ENCODE measurements at places on chromosomes 7 and 10.

- DNase-seq = no peak
Observed at GRCh38 chr10:32970910-32971309, 12.9 kb upstream of the ITGB1 start.

DNA sequence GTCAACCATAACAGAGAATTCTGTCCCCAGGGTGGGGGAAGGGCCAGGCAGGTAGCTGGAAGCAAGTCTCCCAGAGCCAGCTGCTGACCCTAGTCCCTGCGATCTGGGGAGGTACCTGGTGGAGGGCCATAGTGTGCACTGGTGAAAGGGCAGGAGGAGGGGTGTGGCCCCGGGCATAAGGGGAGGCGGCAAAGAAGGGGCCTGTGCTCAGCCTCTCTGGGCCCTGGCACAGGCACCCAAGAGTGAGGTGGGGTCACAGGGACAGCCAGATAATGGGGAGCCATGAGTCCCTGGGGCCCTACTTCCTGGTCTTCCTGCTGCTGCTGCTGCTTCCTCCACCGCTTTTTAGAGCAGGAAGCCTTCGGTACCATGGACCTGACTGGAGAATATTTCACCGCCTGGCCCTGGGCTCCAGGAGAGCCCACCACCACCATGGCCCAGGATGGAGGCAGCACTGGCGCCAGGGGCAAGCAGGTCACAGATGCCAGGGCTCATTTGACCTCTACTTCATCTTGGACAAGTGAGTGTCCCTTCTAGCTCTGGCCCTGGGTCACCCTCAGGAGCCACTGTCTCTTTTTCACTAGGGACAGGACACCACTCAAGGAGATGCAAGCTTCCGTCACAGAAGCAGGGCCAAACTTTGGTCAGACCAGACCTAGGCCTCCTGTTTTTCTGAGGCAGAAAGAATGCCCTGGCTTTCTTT is at the start of gene ANTXRL:
TSS of gene ANTXRL (plus strand) at position 7 of the 703 bp plus-strand sequence. CDS start at position 273, 266 bp downstream.
- no peak for DNase-seq

DNA sequence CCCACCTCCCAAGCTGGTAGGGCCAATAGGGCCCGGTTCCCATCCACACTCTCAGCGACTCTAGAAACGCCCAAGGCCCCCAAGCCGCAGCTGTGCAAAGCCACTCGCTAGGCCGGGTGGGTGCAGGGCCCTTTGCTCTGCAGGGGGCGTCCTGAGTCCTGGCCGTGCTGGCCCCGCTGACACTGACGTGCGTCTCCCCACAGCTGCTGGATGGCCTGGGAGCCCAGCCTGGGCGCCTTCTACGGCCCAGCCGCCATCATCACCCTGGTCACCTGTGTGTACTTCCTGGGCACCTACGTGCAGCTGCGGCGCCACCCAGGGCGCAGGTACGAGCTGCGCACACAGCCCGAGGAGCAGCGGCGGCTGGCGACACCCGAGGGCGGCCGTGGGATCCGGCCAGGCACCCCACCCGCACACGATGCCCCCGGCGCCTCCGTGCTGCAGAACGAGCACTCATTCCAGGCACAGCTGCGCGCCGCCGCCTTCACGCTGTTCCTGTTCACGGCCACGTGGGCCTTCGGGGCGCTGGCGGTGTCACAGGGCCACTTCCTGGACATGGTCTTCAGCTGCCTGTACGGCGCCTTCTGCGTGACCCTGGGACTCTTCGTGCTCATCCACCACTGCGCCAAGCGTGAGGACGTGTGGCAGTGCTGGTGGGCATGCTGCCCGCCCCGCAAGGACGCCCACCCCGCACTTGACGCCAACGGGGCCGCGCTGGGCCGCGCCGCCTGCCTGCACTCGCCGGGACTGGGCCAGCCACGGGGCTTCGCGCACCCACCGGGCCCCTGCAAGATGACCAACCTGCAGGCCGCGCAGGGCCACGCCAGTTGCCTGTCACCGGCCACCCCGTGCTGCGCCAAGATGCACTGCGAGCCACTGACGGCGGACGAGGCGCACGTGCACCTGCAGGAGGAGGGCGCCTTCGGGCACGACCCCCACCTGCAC is 31.6 kb upstream of the KNDC1 start:
- no peak for DNase-seq

- no peak for DNase-seq
Observed at GRCh38 chr7:147062897-147063296, 946.3 kb downstream of the CNTNAP2 start.

DNA sequence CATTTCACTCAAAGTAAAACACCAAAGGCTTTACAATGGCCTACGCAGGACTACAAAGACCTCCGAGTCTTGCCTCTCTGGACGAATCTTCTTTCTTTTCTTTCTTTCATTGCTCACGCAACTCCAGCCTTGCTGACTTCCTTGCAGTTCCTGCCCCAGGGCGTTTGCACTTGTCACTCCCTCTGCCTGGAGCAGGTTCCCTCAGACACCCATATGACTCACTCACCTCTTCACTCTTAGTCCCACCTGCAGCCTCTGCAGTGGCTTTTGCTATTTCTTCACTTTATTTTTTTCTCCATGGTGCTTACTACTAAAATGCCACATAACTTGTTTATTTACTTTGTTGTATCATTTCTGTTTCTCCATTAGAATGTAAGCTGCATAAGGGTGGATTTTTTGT is 33.1 kb downstream of the GHRHR start:
- DNase-seq = no peak

DNA sequence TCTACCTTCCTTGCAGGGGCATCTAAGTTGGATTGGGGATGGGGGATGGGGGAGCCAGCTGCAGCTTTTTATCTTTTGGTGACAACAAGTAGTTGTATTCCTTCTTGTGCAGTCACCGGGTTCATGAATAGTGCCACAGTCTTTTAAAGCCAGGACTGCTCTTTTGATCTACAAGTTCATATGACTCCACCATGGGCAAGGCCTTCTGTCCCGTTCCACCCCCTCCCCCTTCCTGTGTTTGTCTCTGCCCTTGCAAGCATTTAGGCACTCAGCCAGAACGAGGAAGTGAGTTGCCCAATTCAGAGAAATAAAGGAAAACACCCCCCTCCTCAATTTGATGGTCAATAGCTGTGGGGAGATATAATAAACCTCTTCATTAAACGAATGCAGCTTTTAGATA is 44.8 kb upstream of the EGR2 start:
- DNase-seq = no peak
